RKO (cell line): ENCODE measurements at places on chromosomes 7 and 10.

- no peak for DNase-seq
Measured at GRCh38 chr10:76190634-76191270, 759.3 kb downstream of the LRMDA start.

DNA sequence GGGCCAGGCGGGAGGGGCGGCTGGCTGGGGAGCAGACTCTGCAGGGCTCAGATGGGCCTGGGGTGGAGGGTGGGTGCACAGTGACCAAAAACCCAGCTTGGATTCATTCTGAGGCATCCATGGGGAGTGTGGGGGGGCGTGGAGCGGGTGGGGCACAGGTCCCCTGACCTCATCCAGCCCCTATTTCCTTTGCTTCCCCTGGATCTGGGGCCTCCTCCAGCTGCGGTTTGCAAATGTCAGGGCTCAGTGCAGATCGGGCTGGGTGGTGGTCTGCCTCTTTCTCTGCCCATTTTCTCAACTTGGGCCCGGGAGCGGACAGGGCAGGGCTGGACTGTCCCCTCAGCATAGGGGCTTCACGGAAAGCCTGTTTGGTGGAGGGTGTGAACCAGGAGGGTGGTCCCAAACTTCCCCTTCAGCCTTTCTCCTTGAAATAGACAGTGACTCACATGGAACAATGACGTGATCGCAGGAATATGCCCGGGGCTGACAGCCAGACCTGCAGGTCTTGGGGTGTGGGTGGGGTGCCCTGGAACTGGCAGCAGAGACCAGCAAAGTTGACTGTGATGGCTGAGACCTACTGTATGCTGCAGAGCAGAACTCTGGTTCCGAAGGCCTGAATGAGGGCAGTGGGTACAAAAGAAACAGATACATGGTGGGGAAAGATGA is 72.9 kb upstream of the PODXL start:
- peak; percentile 45 for DNase-seq

GRCh38 chr10:87603196-87603595 is 56.5 kb upstream of the PAPSS2 start:
- no peak for DNase-seq

GRCh38 chr7:937856-938484 is 16.5 kb downstream of the ADAP1 start:
- DNase-seq, result no peak

DNA sequence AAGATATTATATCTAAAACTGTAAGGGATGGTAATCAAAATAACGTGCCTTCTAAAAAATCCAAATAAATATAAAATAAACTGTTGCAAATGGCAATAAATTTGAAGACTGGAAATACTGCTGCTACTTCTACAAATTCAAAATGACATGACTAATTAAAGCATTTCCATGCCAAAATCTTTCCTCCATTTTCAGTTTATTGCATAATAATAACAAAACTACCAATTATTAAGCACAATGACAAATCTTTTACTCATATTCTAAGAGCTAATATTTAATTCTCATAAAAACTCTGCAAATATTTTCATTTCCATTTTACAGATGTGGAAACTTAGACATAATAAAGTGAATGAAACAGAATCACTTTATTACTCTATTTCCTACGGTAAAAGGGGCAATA is 38.8 kb upstream of the NEBL start:
- DNase-seq, result no peak

DNA sequence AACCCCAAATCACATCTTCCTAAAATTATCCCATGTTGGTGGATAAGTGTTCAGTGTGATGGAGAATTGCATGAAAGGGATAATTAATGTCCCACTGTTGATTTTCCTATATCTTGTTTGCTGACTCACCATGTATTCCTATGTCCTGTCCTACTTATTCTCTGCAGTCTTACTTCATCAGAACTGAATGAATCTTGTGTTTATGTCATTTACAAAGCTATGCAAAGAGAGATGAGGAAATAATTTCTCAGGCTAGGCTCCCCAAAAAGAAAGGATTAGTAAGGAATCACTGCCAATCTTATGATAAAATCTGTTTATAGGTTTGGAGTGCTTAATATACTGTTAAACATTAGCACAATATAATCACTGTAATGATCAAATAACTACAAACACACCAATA is 360.8 kb downstream of the CRPPA start:
- no peak for DNase-seq

- DNase-seq, result peak; percentile 66
Measured at GRCh38 chr10:2619472-2619871, 447.9 kb upstream of the PFKP start.

DNA sequence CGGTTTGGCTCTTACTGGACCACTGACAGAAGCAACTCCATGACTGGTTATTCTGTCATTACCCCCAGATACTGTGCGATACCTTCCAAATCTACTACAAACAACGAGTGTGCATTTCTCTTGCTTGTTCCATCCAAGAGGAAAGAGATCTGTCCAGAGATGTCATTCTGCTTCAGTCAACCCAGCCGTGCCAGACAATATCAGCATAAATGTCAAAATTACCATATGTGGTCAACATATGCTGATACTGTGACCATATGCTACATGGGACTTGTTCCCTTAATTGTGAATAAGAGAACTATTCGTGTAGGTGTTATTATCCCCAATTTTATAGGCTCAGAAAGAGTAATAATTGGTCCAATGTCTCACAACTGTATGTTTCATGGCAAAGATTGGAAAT is 143.2 kb upstream of the PRSS1 start:
- DNase-seq, result no peak
